ENCODE measurements at places on chromosomes 4 and X.
A peak's percentile ranks its signal among the peaks of the same experiment; 100 is the strongest.

DNA sequence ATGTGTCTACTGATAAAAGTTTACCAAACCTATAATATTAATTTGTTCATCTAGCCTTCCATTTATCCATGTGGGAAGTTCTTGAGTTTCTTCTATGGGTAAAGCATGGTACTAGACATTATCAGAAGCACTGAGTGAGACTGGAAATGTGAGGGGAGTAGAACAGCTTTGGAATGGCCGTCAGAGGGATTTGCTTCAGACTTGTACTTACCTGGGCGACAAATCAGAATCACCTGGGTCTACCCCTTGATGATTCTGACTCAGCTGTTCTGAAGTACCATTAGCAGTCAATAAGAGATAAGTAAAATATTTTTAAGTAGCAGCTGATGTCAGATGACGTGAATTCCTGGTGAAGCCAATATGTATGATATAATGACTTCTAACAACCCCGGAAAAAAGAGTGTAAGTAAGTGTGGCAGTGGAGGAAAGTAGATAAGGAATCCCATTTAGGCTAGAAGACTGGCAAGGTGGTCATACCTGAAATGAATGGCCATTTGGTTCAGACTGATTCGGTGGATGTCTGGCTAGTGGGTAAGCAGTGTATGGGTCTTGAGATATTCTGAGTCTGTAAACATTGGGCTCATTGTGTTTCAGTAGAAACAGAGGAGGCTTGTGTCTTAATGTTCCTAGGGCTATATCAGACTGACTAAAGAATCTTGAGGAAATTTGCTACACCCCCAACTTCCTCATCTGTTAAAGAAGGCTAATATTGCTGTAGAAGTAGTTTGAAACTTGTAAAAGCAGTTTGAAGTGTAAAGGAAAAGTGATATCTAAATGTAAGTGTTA is 409.2 kb downstream of the NKX6-1 start:
- DNase-seq, result no peak

DNA sequence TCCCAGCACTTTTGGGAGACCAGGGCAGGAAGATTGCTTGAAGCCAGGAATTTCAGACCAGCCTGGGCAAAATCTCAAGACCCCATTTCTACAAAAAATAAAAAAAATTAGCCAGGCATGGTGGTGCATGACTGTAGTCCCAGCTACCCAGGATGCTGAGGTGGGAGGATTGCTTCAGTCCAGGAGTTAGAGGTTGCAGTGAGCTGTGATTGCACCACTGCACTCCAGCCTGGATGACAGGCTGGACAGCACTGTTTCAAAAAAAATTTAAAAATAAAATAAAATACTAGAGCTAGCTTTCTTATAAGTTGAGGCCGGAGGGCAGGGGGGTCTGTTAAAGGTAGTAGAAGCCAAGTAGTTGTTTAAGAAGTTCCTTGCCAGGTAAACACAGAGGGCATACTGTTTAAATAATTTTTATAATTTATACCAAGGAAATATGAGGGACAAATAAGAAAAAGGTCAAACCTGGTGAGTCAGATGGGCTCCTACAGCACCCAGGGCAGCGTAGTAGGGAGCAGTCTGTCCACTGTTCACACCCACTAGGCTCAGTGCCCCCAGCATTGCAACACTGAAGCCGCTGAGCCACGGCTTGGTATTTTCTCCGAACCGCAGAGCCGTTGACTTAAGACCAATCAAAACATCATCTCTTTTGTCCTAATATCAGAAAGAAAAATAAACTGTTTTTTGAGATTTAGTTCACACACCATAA is 17.3 kb downstream of the COQ2 start:
- DNase-seq, result peak; percentile 73

DNA sequence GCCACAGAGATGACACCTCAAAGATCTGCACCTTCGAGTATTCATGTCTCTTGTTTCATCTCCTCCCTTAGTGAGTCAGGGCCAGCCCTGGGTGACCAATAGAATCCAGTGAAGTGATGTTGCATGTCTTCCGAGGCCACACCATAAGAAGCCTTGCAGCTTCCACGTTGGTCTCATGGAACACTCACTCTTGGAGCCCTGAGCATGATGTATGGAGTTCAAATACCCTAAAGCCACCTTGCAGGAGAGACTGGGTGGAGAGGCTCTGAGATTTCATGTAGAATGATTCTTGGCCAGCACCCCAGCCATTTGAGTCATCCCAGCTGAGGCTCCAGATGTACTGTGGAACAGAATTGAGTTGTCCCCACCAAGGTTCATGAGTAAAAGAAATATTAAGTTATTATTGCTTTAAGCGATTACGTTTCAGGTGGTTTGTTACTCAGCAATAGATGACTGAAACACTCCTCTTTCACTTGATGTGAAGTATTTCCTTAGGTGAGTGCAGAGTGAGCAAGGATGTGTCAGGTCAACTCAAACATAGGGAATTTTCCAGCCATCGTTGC is 5.0 kb upstream of the RP2 start:
- peak; percentile 70 for DNase-seq

- peak; percentile 43 for DNase-seq
Observed at GRCh38 chr4:119189638-119190037, 22.9 kb upstream of the USP53 start.

DNA sequence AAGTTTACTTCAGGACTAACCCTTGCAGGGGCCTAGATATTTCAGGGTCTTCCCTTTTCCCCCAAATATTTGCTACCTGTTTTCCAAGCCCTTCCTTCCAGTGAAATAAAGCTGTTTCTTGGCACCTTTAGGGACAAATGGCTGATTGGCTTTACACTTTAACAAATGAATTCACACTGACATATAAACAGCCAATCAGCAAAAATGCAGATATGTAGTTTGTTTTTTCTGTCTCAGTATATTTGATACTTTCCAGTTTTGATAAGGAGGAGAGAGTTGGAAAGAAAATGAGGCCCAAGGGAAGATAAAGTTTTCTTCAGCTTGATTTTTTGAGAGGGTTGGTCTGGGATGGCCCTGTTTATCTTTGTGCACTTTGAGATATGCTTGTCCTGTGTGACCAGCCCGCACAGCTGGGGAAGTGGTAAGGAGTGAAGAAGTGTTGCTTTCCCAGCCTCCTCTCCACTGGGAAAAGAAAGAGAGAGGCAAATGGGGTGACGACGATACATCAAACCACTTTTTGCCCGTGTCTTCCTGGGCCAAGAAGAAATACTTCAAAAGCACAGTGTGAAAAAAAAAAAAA is 67.5 kb downstream of the MGST2 start:
- no peak for DNase-seq
